Activated CD4-positive, alpha-beta T cell treated with anti-CD3 and anti-CD28 coated beads, Interleukin-2, amount 50 U/mL, for 24 hours (primary cell): ENCODE measurements at places on chromosomes 6 and 20.

DNA sequence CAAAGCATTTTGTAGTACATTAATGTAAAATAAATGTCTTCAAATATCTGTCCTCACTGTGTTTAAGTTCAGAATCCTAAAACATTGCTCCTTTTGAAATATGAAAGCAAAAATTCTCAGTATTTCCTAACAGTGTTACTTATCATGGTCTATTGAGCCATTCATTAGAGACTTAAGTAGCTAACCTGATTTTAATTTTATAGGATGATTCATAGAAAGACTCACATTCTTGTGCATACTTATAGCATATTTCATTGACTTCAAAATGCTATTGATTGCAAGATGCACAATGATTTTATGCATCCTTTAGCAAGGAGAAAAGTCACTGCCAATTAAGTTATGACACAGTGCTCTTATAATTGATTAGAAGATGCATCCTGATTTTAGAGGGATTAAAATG is 85.7 kb downstream of the HIVEP1 start:
- no peak for DNase-seq

GRCh38 chr6:5529733-5530132 is 268.4 kb downstream of the FARS2 start:
- DNase-seq = no peak

- DNase-seq = no peak
Observed at GRCh38 chr6:75450903-75451302, 42.7 kb downstream of the FILIP1 start.

DNA sequence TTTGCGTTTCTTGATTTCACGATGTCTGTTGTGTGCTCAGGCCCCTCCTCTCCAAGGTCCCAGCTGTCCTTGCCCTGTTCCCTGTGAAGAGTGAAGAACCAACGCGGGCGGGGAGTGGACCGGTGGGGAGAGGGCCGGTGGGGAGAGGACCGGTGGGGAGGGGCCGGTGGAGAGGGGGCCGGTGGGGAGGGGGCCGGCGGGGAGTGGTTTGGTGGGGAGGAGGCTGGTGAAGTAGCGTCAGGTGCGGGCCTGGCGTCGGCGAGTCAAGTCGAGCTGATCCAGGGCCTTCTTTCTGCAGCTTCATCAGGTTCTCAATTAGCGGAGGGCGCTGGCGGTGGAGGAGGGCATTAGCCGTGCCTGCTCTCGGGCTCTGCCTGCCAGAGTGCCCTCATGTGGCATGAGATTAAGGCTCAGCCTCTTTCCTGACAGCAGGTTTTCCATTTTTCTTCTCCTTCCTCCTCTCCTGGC is 21.2 kb upstream of the BHLHE23 start:
- DNase-seq = no peak

- DNase-seq = no peak
Observed at GRCh38 chr6:13538084-13538483, 36.3 kb upstream of the SIRT5 start.

DNA sequence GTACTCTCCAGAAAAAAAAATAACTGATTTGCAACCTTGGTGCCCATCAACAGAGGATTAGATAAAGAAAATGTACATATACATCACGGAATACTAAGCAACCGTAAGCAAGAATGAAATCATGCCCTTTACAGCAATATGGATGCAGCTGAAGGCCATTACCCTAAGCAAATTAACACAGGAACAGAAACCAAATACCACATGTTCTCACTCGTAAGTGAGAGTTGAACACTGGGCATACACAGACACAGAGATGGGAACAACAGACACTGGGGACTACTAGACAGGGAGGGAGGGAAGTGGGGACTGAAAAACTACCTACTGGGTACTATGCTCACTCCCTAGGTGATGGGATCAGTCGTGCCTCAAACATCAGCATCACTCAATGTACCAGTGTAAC is 32.8 kb upstream of the CAP2 start:
- DNase-seq = no peak

DNA sequence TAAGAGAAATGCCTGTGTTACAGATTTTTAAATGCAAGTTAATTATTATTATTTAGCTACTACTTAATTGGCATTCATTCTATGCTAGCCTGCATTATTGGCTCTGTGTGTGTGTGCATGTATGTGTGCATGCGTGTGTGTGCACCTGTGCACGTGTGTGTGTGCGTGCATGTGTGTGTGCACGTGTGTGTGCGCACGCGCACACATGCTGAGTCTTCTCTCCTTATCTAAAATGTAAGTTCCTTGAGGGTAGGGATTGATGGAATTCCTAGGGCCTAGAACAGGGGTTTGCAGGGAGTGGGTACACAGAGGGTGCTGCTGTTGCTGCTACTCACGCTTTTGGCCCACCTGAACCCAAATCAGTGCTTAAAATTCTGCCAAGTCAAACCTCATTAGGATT is 43.8 kb upstream of the NEDD9 start:
- no peak for DNase-seq

- DNase-seq = no peak
Observed at GRCh38 chr6:161926324-161926723, 652.5 kb upstream of the AGPAT4 start.

DNA sequence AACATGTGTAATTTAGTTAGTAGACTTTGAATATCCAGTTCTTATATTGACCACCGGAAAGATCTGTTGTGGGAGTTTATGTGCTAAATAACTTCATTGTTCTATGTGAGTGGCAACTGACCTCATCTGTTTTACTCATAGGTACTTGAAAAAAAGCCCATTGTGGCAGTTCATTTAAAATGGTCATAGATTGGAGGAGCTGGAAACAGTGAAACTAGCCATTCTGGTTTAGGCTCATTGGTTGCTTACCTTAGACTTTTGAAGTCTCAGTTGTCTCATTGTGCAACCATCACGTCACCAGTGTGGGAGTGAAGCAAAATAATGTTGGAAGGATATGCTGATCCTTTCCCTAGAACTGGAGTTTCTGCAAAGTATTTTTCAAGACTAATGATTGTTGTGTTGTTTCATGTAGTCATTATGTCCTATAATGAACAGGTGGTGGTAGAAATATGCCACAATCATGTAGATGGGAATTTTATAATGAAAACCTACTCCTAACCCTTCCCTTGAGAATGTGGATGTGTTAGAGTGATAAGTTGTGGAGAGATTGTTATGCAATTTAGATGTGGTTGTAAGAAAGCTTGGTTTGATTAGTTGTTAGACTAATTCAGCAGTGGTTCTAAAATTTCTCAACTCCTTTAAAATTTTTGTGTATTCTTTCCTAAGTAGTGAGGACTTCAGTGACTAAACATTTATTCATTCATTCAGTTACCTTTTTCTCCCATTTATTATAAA is 18.3 kb downstream of the DSP start:
- DNase-seq = no peak

GRCh38 chr20:40683221-40683893 is 5.7 kb downstream of the MAFB start:
- no peak for DNase-seq

GRCh38 chr20:61660559-61660958 is 405.1 kb downstream of the TAF4 start:
- no peak for DNase-seq

- DNase-seq = no peak
Observed at GRCh38 chr20:57435498-57436222, 44.5 kb downstream of the RBM38 start.

GRCh38 chr6:9039258-9039657 is 603.9 kb upstream of the SLC35B3 start:
- no peak for DNase-seq

GRCh38 chr6:102773636-102774035 is 1380.1 kb downstream of the GRIK2 start:
- no peak for DNase-seq

- no peak for DNase-seq
Observed at GRCh38 chr20:53950578-53950977, 119.8 kb downstream of the BCAS1 start.

DNA sequence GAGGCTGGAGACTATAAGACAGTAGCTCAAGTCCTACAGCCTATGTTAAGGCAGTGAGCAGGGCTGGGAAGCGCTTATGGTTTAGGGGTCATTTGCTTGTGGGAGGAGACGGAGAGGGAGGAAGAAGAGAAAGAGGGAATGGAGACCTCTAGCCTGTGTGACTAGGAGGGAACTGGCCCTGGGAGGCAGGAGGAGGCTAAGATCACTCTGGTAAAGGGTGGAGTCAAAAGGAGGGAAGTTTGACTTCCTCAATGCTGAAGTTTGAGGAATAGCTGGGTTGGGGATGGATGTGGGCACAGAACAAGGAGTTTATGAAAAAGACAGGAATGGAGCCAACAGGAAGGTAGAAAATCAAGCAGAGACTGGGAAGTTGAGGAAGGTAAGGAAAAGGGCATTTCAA is 6.4 kb upstream of the BACH2 start:
- DNase-seq = no peak

DNA sequence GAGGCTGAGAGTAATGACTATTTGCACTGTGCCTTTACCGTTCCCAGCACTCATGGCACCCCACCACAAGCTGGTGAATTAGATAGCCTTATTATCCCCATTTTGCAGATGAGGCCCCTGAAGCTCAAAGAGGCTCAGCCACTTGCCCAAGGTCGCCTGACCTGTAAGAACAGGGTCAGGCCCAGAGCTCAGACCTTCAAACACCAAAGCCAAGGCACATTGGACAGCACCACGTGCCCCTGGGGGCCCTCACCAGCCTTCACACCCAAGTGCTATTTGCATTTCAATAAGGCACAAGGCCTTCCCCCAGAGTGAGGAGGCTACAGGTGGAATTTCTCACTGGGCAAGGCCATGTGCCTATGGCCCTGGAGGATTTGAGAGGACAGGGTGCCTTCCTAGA is 14.2 kb upstream of the C6orf132 start:
- no peak for DNase-seq

DNA sequence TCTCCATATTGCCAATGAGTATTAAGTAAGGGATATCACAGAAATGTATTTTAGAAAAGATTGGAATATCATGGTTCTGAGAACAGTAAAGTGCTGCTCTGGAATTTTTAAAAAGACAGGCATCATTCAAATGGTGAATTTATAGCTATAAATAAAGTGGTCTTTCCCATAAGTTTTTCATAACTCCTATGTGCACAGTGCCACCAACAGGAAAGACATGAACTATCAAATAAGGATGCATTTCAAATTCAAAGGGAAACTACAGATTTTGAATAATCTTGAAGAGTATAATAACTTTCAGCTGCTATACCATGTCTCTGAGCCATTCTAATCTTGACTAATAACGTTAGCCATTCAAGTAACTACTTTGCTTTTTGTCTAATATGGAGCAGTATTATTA is 456.8 kb upstream of the GJE1 start:
- no peak for DNase-seq

GRCh38 chr20:17300113-17300512 is 73.3 kb downstream of the PCSK2 start:
- no peak for DNase-seq

- DNase-seq = no peak
Observed at GRCh38 chr20:53739799-53740785, 146.5 kb upstream of the ZNF217 start.

DNA sequence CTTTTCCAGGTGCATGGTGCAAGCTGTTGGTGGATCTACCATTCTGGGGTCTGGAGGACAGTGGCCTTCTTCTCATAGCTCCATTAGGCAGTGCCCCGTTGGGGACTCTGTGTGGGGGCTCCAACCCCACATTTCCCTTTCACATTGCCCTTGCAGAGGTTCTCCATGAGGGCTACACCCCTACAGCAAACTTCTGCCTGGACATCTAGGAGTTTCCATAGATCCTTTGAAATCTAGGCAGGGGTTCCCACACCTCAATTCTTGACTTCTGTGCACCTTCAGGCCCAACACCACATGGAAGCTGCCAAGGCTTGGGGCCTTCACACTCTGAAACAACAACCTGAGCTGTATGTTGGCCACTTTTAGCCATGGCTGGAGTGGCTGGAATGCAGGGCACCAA is 282.8 kb upstream of the SASH1 start:
- no peak for DNase-seq

GRCh38 chr6:40947876-40948526 is 91.0 kb downstream of the UNC5CL start:
- DNase-seq = no peak

DNA sequence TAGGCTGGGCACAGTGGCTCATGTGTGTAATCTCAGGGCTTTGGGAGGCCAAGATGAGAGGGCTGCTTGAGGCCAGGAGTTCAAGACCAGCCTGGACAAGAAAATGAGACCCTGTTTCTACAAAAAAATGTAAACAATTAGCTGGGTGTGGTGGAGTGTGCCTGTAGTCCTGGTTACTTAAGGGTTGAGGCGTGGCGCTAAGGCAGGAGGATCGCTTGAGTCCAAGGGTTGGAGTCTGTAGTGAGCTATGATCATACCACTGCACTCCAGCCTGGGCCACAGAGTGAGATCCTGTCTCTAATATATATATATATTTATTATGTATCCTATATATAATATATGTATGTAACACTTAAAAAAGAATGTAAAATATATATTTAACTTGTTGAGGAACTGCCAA is 7.9 kb upstream of the ABRACL start:
- DNase-seq = no peak

DNA sequence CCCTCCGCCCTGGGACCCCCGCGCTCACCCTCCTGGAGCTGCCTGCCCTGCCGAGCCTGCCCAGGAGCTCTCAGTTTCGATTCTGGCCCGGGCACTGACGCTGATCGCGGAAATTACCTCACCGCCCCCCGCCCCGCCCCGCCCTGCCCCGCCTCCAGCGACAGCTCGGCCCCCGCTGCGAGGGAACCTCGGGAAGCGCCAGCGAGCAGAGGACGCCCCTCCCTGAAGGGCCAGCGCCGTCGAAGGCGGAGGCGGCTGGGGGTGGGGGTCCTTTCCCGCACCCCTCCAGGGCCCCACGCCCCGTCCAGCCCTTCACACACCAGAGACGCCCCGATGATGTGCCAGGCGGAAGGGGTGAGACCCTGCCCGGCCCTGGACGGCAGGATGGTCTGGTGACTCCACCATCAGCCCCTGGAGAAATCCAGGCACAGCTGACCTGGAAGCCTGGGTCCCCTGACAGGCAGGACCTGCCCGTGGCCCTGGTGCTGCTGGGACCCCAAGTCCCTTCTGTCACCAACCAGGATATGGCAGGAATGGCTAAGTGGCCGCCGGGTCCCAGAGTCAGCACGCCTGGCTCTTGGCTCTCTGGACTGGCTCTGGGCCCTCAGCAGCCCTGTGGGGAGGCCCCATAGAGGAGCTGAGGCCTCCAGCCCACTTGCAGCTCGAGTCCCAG is at the start of gene HELZ2:
HELZ2 (minus strand) TSS at position 84 of the 673 bp plus-strand sequence. CDS start 1,854 bp downstream, outside the sequence.
- DNase-seq = peak; percentile 22

GRCh38 chr6:163733061-163733460 is 318.5 kb downstream of the QKI start:
- DNase-seq = no peak

DNA sequence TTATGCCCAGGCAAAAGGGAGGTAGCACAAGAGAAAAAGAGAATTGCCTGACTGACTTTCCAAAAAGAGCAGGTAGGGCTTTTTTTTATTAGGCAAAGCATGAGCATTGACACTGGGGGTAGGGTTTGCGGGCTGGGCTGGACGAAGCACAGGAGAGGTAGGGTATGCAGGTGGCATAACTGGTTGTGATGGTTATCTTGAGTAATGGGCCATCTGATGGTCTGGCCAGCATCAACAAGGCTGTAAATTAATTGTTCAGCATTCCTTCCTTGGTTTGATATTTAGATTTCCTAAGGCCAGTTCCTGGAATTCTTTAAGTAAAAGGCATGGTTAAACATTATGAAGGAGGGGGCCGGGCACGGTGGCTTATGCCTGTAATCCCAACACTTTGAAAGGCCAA is 13.9 kb upstream of the BFSP1 start:
- no peak for DNase-seq

GRCh38 chr6:170462366-170463020 is 90.6 kb downstream of the PSMB1 start:
- DNase-seq = no peak

- DNase-seq = no peak
Observed at GRCh38 chr6:5403076-5403475, 141.8 kb downstream of the FARS2 start.

- DNase-seq = no peak
Observed at GRCh38 chr20:2694519-2694918, 1.9 kb downstream of the EBF4 start.

GRCh38 chr6:35016502-35017321 is 124.4 kb downstream of the TCP11 start:
- DNase-seq = no peak
